ENCODE measurements at places on chromosomes 7 and 10.

GRCh38 chr10:51653025-51653424, 46.4 kb downstream of the CSTF2T start:
- no peak for DNase-seq

GRCh38 chr7:15647309-15647708, 39.2 kb downstream of the MEOX2 start:
- no peak for DNase-seq

DNA sequence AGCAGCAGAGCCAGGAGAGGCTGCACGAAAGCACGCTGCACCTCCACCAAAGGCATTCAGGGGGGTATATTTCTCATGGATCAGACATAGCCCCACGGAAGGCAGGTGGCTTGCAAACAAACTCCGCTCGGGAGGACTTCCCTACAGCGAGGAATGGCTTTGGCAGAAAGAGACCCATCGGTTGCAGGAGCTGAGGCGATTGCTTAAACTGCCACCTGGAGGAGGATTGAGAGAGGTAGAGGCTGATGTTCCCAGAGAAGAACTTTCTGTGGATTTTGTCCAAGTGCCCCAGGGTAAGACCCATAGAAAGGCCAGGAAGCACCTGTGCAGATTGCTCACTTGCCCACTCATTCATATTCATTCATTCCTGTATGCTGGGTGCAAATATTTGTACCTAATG, 89.1 kb downstream of the NEUROD6 start:
- DNase-seq: no peak

GRCh38 chr7:5414916-5415315, 8.7 kb downstream of the TNRC18 start:
- no peak for DNase-seq

DNA sequence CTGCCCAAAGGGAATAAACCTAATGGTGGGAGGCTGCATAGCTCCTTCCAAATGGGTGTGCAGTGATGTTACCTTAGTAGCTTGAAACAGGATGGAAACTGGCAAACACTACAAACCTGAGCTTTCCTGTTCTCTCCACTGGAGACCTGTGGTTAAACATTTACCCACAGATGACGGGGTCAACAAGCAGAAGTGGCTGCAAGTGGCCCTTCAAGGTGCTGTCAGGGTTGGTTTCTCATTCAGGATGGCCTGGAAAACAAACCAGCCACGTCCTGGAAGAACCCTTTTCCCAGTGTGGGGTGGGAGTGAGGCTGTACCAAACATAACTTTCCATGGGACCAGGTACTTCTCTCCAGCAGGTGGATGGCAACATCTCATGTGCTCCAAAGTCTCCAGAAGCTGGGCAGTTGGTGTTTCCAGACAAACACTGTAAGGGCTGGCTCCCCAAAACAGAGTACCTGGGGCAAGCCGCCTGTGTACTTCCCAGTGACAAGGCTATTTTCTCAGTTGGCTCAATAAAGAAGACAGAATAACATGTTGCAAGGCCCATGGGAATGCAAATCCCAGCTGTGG, 67.5 kb downstream of the DNAJB9 start:
- DNase-seq: no peak

DNA sequence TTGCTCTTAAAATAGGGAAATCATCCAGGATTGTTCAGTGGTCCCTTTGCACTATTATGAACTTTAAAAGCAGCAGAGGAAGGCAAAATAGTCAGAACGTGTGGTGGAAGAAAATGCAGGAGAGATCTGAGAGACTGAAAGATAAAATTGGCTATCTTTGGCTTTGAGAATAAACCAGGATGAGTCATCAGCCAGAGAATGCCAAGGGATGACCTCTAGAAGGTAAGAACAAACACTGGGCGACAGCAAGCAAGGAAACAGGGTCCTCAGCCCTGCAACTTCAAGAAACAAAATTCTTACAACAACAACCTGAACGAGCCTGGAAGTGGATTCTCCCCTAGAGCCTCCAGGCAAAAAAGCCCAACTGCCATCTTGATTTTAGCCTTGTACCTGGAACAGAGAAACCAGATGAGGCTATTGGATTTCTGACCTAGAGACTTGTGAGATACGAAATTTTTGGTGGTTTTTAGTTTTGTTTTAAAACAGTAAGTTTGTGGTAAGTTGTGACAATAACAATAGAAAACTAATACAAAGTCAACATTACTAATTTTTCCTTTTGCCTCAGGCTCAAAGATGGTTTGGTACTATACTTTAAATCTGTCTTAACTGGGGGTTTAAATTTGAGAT, 130.2 kb upstream of the CNTNAP2 start:
- no peak for DNase-seq
